ENCODE measurements at places on chromosomes 3 and 15.

DNA sequence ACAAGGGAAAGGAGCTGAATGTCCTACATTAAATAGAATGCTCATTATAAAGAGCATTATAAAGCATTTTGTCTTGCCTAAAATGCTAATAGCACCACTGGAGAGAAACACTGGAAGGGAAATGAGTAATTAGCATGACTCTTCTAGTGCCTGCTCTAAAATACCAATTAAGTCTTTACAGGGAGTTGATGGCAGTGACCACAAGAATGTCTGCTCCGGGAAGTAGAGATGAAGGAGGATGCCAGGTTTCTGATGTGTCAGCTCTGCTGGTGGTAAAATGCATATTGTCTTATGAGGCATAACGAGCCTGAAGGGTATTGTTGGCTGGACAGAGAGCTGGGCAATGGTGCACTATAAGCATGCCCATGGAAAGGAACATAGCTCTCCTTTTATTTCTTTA lies 49.5 kb downstream of the MYLK start:
- DNase-seq, result no peak

DNA sequence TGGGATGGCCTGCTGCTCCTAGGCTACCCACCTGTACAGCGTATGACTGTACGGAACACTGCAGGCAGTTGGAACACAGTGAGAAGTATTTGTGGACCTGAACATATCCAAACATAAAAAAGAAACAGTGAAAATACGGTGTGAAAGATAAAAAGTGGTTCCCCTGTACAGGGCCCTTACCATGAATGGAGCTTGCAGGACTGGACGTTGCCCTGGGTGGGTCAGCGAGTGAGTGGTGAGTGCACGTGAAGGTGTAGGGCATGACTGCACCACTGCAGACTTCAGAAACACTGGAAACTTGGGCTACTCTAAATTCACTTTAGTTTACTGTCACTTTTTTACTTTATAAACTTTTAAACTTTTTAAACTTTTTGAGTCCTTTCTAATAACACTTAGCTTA lies 71.2 kb upstream of the SLC6A6 start:
- no peak for DNase-seq

DNA sequence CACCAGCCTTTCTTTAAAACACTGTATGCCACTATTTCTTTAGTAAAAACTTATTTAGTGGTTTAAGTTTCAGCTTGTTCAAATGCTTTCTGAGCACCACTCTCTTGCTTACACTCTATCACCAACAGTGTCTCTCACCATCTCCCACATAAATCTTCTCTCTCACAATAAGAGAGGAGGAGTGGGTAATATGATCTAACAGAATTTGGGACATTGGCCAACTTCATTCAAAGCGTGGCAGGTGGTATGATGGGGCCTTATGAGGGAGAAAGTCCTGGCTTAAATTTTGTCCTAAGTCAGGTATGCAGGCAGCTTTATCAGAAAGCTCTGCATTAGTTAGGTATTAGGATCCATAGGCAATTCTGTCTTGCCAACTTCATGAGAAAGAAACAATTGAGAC lies 1132.5 kb downstream of the TUSC7 start:
- DNase-seq, result no peak

GRCh38 chr15:37902126-37902525 lies 32.3 kb upstream of the TMCO5A start:
- DNase-seq, result no peak

DNA sequence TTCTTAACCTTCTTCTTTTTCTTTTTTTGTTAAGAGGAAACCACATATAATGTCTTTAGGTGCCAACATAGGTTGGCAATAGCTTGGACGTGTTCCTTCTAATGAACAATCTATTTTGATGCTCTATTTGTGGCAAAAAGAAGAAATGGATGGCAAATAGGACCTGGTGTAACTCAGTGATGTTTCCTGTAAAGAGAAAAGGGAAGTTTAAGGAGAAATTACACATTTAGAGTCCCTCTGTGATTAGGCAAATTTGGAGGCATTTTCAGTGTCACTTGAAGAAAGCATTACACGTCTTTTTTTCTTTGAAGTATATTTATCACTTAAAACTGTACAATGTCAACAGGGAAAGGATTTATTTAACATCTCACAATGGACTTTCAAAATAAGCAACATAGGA lies 327.1 kb downstream of the ZIC1 start:
- DNase-seq, result no peak

Measured in mesothelial cell of epicardium (in vitro differentiated cells).